Left ventricle myocardium inferior (tissue), 1 donor: ENCODE measurements at places on chromosomes 1 and 21.

DNA sequence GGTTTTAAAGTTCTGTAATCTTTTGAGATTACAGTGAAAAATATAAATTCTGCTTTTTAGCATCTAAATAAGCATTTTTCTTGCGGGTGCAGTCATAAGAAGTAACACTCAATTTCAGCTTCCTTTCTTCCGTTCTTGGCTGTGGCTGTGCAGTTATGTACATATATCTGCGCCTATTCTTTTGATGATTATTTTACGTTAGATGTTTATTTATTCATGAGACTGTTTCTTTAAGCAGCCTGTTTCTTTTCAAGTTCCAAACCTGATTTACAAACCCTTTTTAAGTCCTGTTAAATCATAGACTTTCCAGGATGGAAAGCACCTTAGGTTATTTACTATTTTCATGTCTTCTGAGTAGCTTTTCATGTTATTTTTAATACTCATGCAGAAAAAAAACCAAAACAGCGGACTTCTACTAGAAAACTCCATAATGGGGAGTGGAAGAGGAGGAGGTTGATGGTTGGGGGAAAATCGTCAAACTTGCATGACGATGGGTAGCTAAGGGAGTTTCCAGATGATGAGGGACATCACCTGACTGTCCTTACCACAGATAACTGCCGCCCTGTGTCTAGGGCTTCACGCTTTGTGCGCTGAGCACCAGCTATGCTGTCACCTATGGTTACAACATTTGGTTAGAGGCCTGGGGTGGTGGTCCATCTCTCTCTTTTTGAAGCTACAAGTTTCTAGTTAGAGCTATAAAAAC, 2.6 kb downstream of the PRDM2 start:
- DNase-seq = no peak

- no peak for DNase-seq
Observed at GRCh38 chr1:28580722-28581530, 11.1 kb upstream of the RAB42 start.

DNA sequence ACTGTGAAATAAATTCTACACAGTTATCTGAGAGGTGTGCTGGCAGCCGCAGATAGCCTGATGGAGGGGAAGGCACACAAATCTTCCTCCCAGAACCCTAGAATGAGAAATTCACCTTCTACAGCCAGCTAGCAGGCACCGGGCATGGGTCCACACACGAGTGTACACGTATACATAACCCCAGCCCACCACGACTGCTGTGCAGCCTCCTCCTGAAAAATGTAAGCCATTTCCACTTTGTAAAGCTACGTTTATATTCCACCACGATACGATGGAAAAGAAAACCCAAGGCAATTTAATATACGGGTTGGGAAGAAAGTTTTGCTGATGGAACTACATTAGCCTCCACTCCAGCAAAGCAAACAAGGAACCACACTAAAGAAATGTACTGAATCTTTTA, 1.8 kb downstream of the BTG3 start:
- no peak for DNase-seq

- DNase-seq = no peak
Observed at GRCh38 chr1:152566681-152567080, at the start of gene LCE3E. Gene LCE3E, minus strand, starts transcription at chr1:152566780. Its CDS starts 572 bp downstream, at chr1:152566208.

DNA sequence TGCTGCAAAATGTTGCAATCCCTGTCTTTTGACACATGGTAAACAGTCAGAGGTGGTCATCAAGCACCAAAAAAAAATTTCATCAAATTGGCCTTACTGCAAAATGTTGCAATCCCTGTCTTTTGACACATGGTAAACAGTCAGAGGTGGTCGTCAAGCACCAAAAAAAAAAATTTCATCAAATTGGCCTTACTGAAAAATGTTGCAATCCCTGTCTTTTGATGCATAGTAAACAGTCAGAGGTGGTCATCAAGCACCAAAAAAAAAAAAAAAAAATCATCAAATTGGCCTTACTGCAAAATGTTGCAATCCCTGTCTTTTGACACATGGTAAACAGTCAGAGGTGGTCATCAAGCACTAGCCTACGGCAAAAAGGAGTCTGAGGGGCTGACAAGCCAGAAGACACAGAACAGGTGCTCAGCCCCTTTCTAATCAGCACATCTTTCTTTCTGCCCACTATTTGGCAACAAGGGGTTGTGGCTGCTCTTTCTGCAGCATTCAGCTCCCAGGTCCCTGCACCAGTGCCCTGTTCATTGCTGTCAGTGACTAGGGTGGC, 223.8 kb downstream of the KCNH1 start:
- DNase-seq = no peak

DNA sequence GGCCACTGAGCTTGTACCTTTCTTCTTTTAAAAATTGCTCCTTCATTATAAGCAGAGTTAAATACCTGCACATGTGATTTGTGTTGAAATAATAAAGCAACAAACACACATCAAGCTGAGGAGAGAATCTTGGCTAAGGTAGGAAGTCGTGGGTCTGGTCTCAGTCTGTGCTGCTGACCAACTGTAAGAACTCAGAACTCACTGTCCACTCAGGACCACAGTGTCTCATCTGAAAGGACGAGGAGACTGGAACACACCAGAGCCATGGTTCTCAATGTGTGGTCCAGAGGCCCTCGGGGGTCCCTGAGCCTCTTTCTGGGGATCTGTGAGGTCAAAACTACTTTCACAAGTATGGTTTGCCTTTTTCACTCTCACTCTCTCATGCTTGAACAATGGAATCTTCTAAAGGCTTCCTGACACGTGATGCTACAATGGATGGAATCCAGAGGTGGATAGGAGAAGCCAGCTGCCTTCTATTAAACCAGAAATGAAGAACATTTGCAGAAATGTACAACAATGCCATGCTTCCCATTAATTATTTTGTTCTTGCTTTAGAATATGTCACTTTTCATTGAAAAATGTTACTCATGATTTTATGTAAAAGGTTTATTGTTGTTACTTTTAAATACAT, 17.3 kb upstream of the ETS2 start:
- no peak for DNase-seq

DNA sequence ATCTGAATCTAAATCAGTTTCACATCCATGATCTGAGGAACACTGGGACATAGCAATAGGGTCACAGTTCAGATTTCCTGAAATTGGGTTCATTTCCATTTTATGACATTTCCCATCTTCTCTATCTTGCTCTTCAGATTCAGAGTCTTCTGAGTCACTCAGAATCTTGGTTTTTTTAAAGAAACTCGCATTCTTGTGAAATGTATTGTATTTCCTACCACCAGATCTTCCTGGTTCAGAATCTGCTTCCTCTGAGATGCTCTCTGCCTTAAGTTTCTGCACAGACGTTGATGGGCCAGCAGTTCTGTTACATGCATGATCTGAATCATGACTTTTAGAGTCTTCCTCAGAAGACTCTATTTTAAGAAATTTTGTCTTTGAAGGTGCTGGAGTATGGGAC, 15.5 kb upstream of the PSMG1 start:
- no peak for DNase-seq

GRCh38 chr1:54375712-54376429, 30.3 kb downstream of the SSBP3 start:
- DNase-seq = no peak

GRCh38 chr1:62800825-62801306, 16.9 kb downstream of the ATG4C start:
- no peak for DNase-seq

DNA sequence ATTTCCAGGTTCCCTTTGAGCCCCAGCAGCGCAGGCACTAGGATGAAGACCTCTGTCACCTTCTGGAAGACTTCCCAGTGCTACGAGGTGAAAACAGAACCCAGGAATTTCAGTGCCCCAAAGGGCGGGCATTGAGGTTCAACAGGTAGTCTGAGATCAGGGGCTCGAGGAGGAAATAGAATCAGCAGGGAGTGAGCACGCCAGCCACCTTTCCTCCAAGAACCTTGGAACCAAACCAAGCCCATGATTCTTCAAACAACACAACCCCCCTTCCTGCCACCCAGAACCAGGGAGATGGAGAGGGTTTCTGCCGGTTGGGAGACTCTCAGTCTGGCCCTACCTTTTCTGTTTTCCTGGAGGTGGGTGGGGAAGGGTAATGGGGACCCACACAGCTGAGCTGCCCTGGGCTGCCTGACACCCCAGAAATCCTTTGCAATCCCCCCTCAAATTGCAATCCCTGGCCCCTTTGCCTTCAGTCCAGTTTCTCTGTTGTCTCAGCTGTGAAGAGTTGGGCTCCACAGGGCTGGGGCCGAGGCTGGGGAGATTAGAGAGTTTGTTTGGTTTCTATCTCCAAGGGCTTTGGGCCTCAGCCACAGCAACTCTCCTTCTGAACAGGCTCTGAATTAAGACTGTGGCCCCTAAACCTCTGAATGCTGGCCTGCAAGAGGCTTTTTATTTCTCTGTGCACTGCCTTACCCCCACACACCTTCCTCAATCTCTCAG, 11.9 kb downstream of the SLC41A1 start:
- no peak for DNase-seq

- DNase-seq = no peak
Observed at GRCh38 chr1:66480162-66480561, 53.8 kb upstream of the SGIP1 start.

- DNase-seq = no peak
Observed at GRCh38 chr1:69479734-69480133, 88.0 kb upstream of the LRRC7 start.

DNA sequence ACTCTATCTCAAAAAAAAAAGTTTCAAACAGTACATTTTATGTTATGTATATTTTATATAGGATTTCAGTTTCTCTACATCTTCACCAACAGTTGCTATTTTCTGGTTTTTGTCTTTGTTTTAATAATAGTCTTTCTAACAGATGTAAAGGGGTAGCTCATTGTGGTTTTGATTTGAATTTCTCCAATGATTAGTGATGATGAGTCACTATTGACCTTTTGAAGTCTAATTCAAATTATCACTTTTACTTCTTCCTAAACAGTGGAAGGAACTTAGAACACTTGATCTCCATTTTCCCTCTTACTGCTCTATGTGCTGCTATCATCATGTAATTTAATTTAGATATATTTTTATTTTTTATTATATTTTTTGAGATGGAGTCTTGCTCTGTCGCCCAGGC, 31.7 kb upstream of the SHCBP1L start:
- DNase-seq = no peak

- DNase-seq = no peak
Observed at GRCh38 chr1:229019663-229020271, 251.1 kb upstream of the RAB4A start.

GRCh38 chr1:108051631-108052377, 86.8 kb upstream of the VAV3 start:
- no peak for DNase-seq

DNA sequence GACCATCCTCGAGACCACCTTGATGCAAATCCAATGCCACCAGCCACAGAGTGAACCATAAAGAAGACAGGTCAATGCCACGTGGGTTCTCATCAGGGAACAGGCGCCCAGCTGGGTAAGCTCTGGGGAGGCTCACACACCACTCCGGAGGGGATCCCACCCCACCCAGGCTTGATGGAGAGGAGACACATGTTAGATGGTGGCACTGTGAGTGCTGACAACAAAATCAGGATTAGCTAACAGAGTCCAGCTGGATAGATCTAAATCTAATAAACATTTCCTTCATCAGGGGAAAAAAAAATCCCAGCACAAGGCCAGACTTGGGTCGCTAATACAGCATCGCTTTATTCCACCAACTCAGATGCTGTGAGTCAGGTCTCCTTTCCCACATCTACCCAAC, 132.2 kb upstream of the TNR start:
- no peak for DNase-seq

GRCh38 chr1:2799811-2800663, 1.5 kb downstream of the TTC34 start:
- no peak for DNase-seq

DNA sequence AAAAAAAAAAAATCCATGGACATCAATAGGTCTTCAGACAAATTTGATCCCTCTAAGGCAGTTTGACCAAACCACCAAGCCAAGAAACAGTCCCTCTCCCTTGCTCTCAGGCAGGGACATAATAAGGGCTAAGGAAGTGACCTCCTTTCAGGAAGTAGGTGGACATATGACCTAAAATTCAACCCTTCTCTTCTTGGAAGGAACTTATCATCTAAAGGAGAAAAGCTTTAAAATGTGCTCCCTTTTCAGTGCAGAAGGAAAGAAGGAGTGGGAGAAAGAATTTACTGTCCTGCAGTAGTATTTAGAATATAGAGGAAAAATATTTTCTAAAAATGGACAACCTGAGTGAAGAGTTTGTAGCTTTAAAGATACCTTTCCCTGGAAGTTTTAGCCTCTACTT, 118.1 kb downstream of the DTL start:
- DNase-seq = no peak

- no peak for DNase-seq
Observed at GRCh38 chr1:100875228-100875627, 19.4 kb downstream of the EXTL2 start.

DNA sequence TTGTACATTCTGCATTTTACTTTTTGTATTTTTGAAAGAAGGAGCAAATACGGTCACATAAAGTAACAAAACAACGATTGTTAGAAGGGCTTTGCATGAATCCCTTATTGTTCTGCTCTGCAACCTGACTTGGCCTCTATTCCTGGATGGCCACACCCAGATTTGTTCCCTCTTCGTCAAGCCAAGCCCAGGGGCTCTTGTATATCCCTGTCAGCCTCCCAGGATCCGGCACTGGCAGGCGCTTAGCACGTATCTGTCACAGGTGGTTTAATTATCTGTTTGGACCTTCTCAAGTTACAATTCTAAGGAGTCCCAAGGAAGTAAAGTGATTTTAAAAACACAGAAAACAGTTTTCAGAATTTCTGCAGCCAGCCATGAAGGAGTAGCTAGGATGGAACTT, 28.0 kb downstream of the CRYAA start:
- DNase-seq = no peak

- no peak for DNase-seq
Observed at GRCh38 chr1:6470132-6471085, 4.4 kb upstream of the TNFRSF25 start.

DNA sequence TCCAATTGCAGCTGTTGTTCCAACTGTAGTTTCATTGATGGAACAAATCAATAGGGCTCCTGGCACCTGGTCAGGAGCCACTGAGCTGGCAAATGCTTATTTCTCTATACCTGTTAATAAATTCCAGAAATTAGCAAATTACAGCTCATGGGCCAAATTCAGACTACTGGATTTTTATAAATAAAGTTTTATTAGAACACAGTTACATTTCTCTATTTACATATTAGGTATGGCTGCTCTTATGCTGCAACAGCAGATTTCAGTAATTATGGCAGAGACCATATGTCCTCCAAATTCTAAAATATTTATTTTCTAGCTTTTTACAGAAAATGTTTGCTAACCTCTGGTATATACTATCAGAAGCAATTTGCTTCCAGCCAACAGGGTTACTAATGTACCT, 47.8 kb downstream of the DUSP10 start:
- DNase-seq = no peak

GRCh38 chr1:153773096-153773921, 1.9 kb upstream of the SLC27A3 start:
- DNase-seq = no peak

DNA sequence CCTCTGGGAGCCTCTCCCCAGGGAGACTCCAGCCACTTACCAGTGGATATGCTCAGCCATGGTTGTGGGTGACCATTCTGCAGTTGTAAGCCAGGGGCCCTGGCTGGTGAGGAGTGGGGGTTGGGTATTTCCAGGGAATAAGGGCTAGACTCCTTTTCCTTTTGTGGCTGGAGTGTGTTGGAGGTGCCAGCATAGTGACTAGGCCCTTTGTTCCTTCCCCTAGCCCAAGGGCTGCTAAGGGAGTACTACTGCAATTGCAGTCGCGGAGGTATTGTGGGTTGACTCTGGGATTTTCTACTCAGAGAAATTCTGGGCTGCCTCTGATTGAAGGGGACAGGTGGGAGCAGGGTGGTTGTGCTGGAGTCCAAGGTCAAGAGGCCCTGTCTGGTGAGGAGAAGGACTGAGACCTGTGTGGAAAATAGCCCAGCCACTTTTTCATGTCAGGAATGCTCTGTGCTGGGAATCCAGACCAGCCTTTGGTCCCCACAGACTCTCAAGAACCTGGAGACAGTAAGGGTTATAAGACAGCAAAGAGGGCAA, 43.1 kb downstream of the MROH9 start:
- no peak for DNase-seq
